ENCODE measurements at places on chromosomes 5 and 9. TPM values are rescaled to one million over a fixed set of nuclear protein-coding genes. Genes with fewer than 3 reads are reported as not detected.

RASA1 gene
- 28.8 TPM for total RNA-seq

OR1J2 gene
- not detected for total RNA-seq

EGFLAM gene
- total RNA-seq: not detected

DNA sequence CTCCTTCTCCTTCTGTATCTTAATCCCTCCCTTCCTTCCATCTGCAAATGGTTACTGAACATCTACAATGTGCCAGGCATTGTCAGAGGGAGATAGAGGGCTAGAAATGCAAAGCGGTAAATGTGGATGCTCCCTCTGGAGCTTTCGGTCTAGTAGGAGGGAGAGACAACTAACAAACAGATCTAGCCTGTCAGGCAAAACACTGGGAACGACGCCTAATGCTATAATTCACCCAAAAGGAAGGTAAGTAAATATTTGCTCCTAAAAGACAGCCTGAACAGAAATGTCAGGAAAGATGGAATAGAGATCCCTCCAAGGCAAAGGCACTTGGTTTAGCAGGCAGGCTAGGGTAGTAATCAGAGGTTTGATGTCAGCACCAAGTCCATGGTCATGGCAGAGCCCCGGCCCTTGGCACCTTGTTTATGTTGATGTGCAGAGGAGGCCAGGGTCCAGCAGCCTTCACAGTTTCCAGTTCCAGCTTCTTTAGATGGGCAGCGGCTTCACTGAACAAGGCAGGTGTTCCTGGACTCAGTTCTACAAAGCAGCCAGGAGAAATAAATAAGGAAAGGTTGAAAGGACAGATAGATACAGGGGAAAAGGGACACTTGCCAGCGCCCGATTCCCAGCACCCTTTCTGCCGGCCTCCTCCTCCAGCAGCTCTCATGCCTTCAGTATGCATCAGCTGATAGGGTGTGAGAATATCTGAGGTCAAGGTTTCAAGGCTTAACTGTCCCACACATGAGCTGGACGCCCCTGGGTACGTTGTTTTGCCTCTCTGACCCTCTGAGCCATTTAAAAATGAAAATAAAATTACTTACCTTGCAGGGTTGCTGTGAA, 46.5 kb upstream of the FRRS1L start:
- DNase-seq: no peak

GRCh38 chr5:132294728-132295504, 722 bp downstream of the SLC22A4 start:
- DNase-seq: no peak

- DNase-seq: no peak
Observed at GRCh38 chr5:135577421-135577820, 1.4 kb downstream of the CXCL14 start.

DNA sequence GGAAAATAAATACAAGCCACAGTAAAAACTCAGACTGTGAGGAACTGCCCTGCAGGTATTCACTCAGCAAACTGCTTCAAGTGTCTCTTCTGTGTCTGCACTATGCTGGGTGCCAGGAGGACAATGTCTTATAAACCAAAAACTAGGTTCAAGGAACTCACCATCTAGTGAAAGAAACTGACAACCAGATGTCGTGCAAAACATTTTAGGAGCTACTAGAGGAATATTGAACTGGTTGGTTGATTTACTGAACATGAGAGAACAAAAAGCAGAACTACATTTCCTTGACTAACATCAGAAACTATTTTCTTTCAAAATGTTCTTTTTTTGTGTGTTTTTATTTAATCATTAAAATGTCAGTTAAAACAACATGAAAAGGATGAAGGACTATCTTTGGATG, 35.2 kb downstream of the ZNF366 start:
- DNase-seq: no peak
